ENCODE measurements at places on chromosomes 12 and 14. TPM values are rescaled to one million over a fixed set of nuclear protein-coding genes. Genes with fewer than 3 reads are reported as not detected.

Gene CLECL1
- 3.4 TPM for total RNA-seq

- DNase-seq = peak; percentile 72
These were observed 27.2 kb upstream of the GPR132 start for GRCh38 chr14:105092171-105093037.

GRCh38 chr14:36194663-36195062, 18.1 kb upstream of the PTCSC3 start:
- DNase-seq = no peak

Gene PLEKHH1
- 2.3 TPM for total RNA-seq

Gene SMIM10L1
- total RNA-seq = 8.6 TPM

- no peak for DNase-seq
These were observed 137.1 kb upstream of the FOXG1 start for GRCh38 chr14:28629328-28630004.

DNA sequence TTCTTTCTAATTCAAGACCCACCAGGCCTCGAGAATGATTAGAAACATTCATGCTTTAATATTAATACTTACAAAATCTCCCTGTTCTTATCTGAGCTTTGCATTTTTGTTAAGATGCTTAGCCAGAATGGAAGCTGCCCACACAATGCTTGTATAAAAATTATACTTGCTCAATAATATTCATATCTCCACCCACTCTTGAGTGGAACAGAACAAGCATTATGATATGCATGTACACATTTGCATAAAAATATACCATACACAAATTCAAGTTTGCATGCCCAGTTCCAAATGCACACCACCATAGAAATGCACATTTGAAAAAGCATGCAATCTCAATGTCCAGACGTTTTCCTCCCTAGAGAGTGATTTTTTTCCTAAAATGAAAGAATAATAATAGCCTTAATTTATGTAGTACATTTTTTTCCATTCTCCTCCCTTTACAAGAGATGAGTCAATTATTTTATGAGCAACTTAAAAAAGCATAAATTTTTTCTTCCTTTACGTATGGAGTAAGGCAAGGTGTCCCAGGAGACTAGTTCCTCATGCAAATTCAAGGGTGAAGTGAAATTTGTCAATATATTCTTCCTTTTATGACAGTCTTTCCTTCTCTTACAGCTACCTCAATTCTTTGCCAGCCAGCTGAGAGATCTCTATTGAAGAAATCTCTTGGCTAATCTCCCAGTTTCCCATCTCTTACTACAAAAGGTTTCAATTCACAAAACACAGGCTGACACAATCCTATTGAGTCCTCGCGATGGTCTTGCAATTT, 313.1 kb upstream of the GARIN6 start:
- DNase-seq = no peak

Gene AMIGO2
- total RNA-seq = 22.8 TPM

DNA sequence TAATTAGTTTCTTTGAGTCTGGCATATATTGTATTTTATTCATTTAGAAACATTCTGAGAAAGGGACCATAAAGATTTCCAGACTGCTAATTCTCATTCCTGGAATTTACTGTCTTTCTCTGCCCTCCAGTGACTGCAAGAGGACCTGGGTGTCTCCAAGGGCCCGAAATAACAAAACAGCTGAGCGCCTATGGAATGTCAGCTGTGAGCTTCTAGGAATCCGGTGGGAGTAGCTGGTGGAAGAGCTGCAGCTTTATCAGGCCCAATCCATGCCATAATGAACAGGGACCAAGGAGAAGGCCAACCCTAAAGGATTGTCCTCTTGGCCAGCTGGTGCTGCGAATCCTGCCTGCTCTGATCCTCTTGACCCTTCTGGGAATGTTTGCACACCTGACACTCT, 31.9 kb downstream of the RDH12 start:
- DNase-seq = no peak

Gene TRIM9
- total RNA-seq = 0.32 TPM

DNA sequence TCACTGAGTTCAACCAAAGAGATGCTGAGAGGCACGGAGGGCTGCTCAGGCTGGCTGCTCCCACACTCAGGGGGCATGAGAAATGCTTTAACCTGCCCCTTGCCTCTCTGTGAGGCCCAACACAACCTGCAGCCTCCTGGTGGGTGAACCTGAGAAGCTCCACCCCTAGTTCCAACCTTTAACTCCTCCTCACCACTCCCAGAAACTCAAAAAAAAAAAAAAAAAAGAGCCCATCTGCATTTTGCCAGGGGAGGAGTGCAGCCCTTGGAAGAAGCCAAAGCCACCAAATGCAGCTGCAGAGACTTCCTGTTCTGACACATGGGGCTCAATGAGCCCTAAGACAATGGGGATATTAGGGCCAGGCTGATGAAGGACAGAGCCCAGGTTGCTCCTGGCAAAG, 8.9 kb downstream of the KRT4 start:
- peak; percentile 10 for DNase-seq

- DNase-seq = peak; percentile 74
These were observed 1.1 kb upstream of the YY1 start for GRCh38 chr14:100237735-100238418.

DNA sequence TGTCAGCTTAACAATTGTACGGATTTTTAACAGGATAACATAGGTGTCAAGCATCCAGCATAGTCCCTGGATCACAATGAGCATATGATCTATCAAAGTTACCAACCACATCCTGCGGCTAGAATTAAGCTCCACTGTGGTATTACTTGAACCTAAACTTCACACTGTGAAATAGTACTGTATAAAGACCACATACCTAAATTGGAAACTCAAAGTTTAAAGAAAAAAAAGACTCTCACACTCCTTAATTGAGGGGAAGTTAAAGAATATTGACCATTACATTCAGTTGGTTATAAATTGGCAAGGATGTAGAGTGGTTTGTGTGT, 133.0 kb upstream of the PZP start:
- DNase-seq = no peak

- no peak for DNase-seq
These were observed 7.9 kb upstream of the MAPK1IP1L start for GRCh38 chr14:55043528-55043927.

Gene CD69
- total RNA-seq = 14.5 TPM

Gene FAR2
- total RNA-seq = 13.3 TPM

Gene NTF3
- 0.93 TPM for total RNA-seq

DNA sequence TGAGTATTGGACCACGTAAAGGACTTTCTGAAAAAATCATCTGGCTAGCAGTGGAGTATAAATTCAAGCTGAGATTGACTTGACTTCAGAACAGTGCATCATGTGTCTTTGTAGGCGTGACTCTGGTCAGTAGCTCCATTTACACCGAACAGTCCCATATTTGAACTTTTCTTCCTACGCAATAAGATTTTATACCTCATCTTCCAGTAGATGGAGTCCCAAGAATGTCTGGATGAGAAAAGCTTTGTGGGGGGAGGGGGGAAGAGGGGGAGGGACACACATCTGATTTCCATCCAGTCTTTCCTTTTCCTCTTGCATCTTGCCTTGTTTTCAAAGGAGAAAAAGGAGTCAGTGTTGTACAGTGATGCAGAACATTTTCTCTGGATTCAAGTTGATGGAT, 241.0 kb downstream of the EMP1 start:
- no peak for DNase-seq

GRCh38 chr12:697481-697880, 34.2 kb upstream of the NINJ2 start:
- no peak for DNase-seq

Gene SMOC1
- 1.1 TPM for total RNA-seq

DNA sequence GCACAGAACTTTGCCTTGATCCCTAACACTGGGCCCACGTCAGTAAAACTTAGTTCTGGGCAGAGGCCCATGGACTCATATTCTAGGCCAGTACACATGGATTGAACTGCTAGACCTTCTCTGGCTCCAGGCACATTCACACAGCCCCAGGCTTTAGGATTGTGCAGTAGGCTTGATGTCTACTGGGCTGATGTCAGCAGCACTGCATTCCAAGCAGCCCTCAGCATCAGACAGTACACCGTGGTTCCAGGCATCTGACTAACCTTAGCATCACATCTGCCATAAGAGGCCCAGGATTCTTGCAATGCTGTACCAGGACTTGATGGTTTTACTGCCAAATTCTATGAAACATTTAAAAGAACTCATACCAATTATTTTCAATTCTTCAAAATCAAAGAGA, 301.9 kb downstream of the CCER1 start:
- no peak for DNase-seq

DNA sequence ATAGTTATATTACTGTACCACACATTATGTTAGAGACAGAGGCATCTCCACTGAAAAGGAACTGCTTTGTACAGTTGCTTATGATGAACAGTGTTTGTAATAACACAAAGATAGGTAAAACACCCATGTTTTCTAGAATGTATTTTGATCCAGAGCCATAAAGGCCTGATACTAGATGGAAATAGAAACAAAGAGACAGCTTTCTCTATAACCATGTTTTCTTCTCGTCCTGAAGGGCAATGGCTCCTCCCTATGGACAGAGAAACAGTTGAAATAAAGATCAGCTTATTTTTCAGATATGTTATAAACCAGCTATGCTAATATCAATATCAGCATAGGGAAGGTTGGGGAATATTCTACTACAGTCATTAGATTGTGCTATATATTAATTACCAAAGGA, 109.2 kb downstream of the ATXN7L3B start:
- DNase-seq = no peak

Gene KRT71
- not detected for total RNA-seq

GRCh38 chr12:53100466-53101151, 2.7 kb upstream of the SOAT2 start:
- no peak for DNase-seq
